ENCODE measurements at places on chromosomes 7 and 10.
A peak's percentile ranks its signal among the peaks of the same experiment; 100 is the strongest.

DNA sequence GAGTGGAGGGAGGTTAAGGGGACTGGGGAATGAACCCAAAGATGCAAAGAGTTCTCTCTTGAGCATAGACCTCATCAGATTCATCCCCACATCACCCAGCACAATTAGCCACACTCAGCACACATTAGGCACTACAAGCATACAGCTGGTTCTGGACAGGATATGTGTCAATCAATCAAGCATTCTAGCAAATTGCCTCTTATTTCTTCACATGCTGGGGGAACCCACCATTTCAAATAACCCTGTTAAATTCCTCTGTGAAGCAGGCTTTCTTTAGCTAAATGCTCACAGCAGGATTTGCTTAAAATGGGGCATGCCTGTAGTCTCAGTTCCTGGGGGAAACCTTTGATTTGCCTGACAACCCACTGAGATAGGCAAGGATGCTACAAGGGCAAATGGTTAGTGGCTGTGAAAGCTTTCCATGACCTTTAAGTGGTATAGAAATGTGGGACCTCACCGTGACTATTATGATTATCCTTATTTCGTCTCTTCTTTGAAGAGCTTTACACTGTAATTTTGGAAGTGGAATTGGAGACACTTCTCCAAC, 193.4 kb upstream of the ZMIZ1 start:
- no peak for DNase-seq

- DNase-seq: no peak
Observed at GRCh38 chr7:135811506-135811905, 62.9 kb upstream of the FAM180A start.

DNA sequence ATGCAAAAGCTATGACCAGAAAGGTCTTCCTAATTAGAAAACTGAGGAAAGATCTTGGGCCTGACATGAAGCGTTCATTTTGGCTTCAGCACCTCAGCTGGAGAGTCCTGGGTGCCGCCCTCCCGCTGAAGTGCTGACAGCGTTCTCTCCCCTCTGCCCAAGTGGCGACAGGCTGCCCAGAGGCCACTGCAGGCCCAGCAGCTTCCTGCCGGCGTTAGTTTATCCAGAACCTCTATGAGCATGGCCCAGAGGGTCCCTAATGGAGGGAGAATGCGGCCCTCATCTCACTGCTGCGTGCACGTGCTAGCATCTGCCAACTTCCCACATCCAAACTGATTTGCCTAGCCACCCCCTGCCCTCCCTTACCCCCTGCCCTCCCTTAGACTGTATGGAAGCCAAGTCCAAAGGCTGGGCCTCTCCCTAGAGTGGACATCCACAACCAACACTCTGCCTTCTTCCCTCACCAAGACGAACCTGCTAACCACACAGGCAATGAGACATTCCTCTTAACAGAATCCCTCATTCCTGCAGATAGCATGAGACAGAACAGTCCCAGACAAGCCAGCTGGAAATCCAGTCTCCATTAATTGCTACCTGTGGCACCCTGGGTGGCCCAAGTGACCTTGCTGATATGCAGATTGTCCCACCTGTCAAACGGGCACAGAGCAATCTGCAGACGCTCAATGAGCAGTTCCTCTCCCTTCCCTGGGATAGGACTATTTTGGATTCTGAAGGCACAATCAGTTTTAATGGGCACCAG, 108.4 kb downstream of the C10orf90 start:
- DNase-seq: no peak

- no peak for DNase-seq
Observed at GRCh38 chr7:51292596-51292995, 24.0 kb downstream of the COBL start.

DNA sequence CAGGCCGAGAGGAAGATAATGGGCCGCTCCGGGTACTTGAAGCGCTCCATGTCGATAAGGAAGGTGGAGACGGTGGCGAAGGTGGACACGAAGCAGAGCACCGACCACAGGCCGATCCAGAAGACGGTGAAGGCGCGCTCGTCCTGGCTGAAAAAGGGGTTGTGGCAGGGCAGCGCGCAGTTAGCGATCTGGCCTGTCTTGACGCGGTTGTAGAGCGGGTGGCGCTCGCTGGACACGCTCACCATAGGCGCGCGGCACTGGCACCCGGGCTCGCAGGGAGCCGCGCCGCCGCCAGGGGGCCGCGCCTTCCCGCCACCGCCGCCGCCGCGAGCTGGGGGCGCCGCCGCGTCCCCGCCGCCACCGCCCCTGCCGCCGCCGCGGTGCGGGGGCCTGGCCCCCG, 1.6 kb downstream of the FZD8 start:
- DNase-seq: peak; percentile 21

GRCh38 chr7:80843018-80843677, 75.7 kb downstream of the SEMA3C start:
- no peak for DNase-seq

DNA sequence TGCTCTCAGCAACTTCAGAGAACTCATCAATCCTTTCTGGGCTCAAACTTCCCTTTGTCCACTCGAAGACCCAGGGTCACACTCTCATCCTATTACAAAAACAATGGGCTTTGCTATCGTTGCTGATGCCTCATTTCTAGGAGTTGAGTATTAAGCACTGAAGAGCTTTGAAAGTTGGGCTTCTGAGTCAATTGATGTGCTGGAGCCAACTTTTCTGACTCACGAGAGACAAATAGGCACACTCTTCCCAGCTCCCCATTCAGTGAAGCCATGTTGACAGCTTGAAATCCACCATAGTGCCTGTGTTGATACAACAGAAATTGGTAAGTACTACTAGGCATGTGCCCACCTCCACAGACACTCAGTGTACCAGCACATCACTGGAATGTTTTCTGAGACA, 97.5 kb upstream of the PRSS58 start:
- DNase-seq: no peak

- no peak for DNase-seq
Observed at GRCh38 chr10:126479280-126479895, 91.1 kb upstream of the ADAM12 start.

GRCh38 chr7:157903710-157904109, 566.9 kb downstream of the DNAJB6 start:
- no peak for DNase-seq

All from fibroblast of the conjunctiva (primary cell).